ENCODE measurements at places on chromosomes 4 and X.

- no peak for DNase-seq
These were observed 14.0 kb upstream of the HMGB3 start for GRCh38 chrX:150968862-150969720.

DNA sequence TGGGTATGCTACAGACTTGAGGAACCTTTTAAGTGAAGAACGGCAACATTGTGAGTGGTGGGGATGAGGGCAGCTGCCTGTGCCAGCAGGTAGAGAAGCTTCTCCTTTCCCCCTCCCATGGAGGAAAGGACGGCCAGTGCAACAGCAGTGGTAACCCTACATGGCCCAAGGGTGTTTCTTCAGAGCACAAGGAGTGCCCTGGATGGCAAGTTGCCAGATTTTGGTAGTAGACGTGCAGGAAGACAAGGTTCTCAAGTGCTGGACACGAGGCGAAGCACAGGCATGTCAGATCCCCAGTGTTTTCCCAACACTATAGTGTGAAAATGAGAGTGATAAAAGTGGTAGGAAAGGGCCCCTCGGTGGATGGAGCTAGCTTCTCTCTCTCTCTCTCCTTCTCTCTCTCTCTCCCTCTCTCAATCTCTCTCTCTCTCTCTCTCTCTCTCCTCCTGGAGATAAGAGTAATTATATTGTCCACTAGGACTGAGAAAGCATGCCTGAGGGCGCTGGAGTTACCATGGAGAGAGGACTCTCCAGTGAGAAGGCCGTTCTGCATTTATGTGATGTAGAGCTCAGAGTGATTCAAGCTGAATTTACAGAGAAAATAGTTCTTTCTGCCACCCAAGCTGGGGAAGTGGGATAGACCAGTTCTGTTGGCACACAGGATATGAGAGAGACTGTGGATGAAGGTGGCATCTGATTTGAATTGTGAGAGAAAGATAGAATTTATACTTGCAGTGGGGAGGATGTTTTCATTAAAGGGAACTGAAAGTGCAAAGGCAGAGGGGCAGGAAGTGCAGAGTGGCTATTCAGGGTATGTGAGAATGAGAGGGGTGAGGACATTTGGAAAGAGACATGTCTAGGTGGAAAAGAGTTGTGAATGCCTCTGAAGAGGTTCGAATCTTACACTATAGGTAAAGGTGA lies 25.7 kb upstream of the TRPC3 start:
- DNase-seq, result no peak

DNA sequence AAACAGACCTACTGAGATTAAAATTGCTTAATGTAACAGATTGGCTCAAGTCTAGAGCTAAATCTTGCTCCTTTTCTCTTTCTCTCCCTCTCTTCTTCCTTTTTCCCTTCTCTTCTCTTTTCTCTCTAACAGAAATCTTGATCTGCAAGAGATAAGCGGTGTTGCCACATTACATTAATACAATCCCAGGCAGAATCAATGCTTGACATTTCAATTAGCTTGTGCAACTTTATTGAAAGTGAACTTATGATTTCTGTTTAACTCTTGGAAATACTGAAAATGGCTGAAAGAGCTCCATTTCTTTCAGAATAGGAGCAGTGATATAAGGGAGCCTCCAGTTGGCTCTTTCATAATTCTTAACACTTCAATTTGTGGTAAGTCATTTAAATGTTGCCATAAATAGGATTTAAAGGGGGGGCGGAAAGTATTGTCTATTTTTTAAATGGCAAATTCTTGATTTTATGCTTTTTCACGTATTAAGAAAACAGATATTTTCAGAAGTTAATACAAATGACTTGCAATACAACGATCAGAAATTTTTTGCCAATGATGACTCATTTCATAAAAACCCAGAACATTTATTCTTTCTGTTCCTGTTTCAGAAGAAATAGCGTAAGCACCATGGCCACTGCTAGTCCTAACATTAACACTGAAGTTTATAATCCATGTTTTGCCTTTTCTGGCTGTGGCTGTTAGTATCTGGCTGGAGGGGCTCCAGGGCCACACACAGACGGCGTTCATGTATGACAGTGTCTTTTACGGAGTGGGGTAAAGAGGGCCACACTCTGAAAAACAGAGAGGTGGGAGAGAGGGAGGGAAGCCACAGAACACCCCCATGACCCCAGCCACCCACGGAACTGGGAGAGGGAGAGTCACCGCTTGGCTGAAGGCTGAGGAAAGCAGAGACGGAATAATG lies 115.7 kb upstream of the FAT1 start:
- DNase-seq, result no peak

- no peak for DNase-seq
These were observed 45.1 kb downstream of the ASB9 start for GRCh38 chrX:15224747-15225146.

DNA sequence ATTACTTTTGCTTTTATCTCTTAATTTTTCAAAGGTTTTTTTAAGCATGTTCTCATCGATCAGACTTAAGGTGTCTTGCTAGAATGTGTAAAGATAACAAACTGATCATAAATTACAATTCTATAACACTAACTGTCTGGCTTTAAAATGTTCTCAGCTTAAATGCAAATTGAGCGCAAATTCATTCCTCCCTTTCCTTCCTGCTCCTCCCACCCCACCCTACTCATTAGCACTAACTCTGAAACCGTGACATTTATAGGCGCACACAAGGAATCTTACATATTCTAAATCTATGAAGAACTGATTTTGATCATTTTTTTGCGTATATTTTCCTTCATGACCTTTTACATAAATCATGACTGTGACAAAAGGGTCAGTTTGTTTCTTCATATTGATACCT lies 590.0 kb upstream of the DIAPH2 start:
- no peak for DNase-seq

GRCh38 chr4:166670341-166670740 lies 564.0 kb downstream of the SPOCK3 start:
- no peak for DNase-seq

GRCh38 chr4:7187691-7188090 lies 4.6 kb upstream of the SORCS2 start:
- no peak for DNase-seq

GRCh38 chr4:13990596-13991589 lies 363.4 kb upstream of the BOD1L1 start:
- DNase-seq, result no peak
